ENCODE measurements at places on chromosomes 4 and X.

DNA sequence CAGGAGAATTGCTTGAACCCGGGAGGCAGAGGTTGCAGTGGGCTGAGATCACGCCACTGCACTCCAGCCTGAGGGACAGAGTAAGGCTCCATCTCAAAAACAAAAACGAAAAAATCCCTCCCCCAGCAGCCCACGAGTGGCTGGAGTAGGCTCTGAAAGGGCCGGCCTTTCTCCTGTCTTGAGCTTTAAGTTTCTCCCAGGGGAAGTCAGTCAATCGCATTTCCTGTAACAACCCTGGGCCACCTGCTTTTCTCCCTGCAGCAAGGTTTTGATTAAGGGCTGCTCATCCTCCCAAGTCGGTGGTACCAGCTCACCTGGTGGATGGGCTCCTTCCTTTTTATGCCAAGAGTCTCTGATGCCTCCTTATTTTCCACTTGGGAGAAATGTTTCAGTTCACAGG is 2.0 kb upstream of the NYX start:
- no peak for DNase-seq

DNA sequence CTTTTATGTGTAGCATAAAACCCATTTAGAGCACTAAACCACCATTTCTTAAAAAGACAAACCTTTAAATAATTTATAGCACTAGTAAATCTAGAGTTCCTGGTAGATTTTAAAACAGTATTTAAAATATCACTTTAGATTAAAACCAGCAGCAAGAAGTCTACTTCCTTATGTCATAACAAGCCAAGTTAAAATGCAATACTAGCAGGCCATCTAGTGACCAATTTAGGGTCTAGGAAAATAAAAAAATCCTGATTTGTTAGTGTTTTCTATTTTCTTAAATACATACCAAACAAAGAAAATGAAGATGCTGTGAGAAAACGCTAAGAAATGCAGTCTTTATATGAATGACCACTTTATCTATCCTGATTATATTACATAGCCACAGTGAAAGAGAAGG is 53.9 kb downstream of the PAPSS1 start:
- no peak for DNase-seq

- no peak for DNase-seq
Observed at GRCh38 chr4:136927172-136927571, 605.1 kb downstream of the PCDH18 start.

- DNase-seq: no peak
Observed at GRCh38 chr4:132076829-132077228, 1072.3 kb upstream of the PCDH10 start.

DNA sequence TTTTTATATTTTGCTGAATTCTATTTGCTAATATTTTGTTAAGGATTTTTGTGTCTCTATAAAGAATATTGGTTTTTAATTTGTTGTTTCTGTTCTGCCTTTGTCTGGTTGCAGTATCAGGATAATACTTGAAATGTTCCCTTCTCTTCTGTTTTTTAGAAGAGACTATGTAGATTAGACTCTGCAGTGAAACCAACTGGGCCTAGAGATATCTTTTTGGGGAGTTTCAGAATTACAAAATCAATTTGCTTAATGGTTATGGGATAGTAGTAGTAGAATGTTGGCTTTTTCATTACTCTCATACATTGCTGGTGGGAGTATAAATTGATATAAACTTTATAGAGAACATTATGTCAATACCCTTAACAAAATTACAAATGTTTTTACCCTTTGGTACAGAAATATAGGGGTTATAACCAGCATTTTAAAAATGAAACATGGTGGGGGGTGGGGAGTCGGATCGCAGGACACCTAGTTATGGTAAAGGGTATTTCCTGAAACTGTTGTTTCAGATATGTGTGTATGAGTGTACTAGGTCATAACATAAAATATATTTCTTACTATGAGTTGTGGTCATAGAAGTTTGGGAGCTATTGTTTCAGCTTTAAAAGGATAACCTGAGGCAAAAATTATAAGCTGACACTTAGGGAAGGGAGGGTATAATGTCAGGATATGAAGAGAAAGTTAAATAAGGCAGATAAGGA is 29.0 kb downstream of the CLOCK start:
- no peak for DNase-seq

- no peak for DNase-seq
Observed at GRCh38 chr4:5884796-5885195, 8.1 kb downstream of the CRMP1 start.

- DNase-seq: no peak
Observed at GRCh38 chr4:57550198-57550597, 440.0 kb upstream of the IGFBP7 start.

DNA sequence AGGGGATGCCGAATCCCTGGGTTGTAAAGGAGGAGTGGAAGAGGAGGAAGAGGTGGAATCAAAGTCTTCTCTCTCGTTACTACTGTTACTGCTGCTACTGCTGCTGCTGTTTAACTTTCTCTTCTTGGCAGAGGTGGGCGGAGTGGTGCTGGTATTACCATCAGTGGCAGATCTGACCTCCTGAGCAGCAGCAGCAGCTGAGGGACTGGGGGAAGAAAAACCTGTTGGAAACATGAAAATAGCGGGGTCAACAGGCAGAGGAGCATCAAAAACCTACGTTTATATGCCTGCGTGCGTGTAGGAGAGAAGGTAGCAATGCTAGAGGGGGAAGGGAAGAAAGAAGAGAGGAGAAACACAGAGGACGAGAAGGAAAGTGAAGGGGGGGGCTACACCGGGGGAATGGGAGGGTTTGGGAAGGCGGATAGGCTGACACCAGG is 339 bp downstream of the CUL4B start:
- DNase-seq: no peak

DNA sequence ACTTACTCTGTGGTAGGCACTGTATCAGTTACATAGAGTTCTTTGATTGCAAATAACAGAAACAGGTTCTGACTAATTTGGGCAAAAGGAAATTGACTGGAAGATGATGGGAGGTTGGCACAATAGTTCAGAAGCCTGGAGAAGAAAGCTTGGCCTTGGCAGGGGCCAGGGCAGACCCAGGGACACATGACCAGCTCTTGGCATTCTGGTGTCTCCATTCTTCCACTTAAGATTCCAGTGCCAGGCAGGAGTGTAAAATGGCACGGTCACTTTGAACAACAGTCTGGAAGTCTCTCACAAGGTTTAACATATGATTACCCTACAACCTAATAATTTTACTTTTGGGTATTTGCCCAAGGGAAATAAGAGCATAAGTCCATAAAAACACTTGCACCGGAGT is 175.9 kb downstream of the BCOR start:
- DNase-seq: no peak

GRCh38 chrX:24805201-24805600 is 111.5 kb downstream of the POLA1 start:
- no peak for DNase-seq

DNA sequence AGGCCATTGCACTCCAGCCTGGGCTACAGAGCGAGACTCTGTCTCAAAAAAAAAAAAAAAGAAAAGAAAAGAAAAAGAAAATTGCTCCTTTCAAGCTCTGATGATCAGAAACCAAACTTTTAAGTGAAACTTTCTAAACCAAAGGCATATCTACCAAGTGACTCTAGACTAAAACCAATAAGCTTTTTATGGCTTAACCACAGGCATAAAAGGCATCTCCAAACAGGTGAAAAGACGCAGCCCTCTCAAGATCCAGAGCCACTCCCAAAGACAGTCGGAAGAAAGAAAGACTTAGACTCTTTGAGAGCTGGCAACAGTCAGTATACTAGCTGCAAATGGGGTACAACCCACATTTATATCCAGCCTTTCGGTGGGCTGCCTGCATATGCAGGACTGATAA is 117.1 kb upstream of the AP1S2 start:
- DNase-seq: no peak

- DNase-seq: no peak
Observed at GRCh38 chr4:94039226-94039625, 168.4 kb upstream of the SMARCAD1 start.

DNA sequence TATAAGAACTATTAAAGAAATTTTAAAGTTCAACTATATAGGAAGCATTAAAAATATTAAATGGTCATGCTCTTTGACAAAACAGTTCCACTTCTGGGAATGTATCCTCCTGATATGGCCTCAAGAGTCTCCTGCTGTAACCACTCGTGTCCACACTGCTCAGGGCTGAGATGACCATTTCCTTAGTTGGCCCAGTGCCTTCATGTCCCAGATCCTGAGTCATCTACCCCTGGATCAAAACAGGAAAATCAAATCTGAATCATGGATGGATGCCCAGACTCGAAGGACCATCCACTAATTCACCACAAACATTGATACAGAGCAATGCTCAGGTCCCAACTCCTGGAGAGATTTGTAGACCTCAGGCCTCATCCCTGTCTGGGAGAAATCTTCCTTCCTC is 44.7 kb downstream of the GPRASP3 start:
- no peak for DNase-seq

- no peak for DNase-seq
Observed at GRCh38 chrX:112687189-112687691, 7.5 kb upstream of the LHFPL1 start.

- no peak for DNase-seq
Observed at GRCh38 chr4:766152-766515, 59.8 kb downstream of the CPLX1 start.

DNA sequence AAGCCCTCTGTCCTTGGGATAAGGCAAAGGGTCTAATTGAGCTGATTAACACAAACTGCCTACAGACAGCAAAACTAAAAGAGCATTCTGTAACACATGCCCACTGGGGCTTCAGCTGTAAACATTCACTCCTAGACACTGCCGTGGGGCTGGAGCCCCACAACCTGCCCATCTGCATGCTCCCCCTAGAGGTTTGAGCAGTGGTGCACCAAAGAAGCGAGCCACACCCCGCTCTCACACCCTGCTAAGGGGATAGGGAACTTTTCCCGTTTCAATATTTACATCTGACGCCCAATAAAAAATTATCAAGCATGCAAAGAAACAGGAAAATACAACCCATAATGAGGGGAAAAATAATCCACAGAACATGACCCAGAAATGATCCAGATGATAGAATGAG is 46.9 kb upstream of the HSD17B10 start:
- no peak for DNase-seq

DNA sequence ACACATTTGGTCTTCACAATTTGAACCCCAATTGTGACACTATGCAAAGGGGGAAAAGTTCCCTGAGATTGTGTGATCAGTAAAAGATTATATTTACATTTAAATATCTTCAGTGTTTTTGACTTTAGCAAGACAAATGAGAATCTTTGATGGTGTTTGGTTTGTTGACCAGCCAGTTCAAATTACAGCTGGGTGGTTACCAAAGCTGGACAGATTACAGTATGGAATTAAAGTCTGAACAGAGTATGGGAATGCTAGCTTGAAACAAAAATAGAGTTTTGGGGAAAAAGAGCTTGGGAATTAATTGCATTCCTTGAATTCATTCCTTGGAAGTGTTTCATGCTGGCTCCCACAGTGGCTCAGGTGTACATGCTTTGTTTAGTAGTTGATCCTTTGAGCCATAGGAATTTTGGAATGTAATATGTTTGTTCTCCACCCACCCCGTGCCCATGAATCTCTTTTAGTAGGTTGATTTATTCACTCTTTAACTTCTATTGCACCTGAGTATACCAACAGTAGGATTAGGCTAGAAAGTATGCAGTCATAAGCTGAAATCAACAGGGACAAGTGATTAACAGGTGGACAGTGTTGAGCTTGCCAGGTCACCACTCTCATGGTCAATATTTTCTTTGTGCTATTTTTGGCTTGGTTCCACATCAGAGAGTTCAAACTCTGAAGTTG is 81.1 kb upstream of the HELT start:
- no peak for DNase-seq

- DNase-seq: no peak
Observed at GRCh38 chr4:6115746-6116586, 84.4 kb downstream of the JAKMIP1 start.

DNA sequence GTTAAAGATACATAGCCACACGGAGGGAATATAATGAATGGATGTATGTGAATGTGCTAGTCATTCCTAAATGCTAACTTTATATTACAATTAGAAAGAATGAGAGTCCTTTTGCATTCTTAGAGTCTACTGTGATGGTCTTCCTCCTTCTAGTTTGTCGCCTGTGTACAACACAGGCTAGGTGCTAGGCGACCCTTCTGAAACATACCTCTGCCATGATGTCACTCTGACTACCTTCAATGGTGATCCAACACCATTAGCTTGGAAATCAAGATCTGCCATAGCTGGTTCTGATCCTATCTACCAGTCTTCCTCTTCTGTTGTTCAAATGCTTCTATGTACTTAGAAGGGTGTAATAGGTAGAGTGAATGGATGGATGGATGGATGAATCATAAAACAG is 151.2 kb downstream of the MGST2 start:
- DNase-seq: no peak

DNA sequence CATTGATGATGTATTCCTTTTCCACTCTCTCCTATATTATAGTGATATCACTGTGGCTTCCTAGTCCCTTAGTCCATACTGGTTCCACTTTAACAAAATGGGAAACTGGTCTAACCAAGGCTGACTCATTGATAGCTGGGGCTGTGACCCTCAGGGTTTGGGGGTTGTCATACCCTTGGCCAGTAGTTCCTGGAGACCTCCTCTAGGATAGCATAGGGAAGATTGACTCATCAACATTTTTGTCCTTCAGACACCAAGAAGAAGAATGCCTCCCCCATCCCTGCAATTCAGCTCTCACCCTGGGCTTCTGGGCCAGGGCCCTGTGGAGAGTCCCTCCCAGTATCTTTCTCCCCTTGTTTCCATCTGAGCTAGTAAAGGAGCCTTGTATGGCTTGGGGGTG is 68.8 kb upstream of the PRPS1 start:
- no peak for DNase-seq

- DNase-seq: no peak
Observed at GRCh38 chr4:7910263-7910896, 29.3 kb downstream of the AFAP1 start.

- DNase-seq: no peak
Observed at GRCh38 chr4:142721187-142721586, 124.9 kb downstream of the INPP4B start.

- DNase-seq: no peak
Observed at GRCh38 chr4:147094238-147094637, 148.6 kb upstream of the TTC29 start.

GRCh38 chrX:45126158-45126557 is 74.5 kb downstream of the DIPK2B start:
- DNase-seq: no peak

DNA sequence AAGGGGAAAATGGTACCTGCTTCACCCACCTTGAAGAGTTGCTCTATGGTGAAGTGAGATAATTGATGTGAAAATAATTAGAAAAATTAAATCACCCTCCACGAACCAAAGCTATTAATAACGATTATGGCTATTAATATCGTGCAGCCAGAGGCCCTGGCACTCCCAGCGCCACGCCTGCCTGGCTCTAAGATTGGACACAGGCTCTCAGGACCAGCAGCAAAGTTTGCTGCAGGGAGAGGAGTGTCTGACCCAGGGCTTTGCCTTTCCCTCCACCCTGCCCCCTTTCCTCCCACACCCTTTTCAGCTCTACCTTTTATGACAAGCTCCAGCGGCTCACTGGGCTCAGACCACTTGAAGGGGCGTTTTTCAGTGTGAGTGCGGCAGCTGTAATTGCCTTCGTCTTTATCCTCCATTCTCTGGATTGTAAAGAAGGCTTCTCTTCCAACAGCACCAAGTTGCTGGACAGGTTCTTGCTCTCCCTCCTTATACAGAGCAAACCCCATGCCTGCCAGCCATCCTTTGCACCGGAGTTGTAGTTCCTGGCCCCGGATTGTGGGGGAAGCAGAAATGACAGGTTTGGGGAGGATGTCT is 11.5 kb downstream of the IGSF1 start:
- no peak for DNase-seq

GRCh38 chr4:31045724-31046318 is 325.7 kb downstream of the PCDH7 start:
- no peak for DNase-seq

GRCh38 chr4:105137121-105137875 is 9.4 kb upstream of the TET2 start:
- DNase-seq: no peak

Measured in ovary (tissue), 10 donors.